ENCODE measurements at places on chromosomes 2 and 18. TPM values are rescaled to one million over a fixed set of nuclear protein-coding genes. Genes with fewer than 3 reads are reported as not detected.

Gene STARD6
- not detected for total RNA-seq

DNA sequence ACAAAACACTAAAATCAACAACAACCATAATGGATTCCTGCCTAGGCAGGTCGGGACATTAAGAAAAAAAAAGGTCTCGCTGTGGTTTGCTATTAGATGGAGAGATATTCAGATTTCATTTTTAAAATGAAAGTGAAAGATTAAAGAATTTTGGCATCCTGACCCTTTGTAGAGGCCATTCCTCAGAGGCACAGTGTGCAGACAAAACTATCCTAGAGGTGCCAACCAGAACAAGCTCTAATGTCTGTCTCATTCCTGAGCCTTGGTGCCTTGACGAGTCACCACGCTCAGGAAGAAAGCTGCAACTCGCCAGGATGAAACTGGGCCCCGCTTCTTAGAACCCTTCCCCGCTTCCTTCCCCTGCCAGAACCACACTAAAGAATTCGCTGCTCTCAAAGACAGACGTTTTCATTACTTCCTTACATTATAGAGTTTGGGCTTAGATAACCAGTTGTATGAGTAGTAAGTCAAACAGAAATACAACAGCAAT lies 156.0 kb downstream of the TGIF1 start:
- DNase-seq: no peak

DNA sequence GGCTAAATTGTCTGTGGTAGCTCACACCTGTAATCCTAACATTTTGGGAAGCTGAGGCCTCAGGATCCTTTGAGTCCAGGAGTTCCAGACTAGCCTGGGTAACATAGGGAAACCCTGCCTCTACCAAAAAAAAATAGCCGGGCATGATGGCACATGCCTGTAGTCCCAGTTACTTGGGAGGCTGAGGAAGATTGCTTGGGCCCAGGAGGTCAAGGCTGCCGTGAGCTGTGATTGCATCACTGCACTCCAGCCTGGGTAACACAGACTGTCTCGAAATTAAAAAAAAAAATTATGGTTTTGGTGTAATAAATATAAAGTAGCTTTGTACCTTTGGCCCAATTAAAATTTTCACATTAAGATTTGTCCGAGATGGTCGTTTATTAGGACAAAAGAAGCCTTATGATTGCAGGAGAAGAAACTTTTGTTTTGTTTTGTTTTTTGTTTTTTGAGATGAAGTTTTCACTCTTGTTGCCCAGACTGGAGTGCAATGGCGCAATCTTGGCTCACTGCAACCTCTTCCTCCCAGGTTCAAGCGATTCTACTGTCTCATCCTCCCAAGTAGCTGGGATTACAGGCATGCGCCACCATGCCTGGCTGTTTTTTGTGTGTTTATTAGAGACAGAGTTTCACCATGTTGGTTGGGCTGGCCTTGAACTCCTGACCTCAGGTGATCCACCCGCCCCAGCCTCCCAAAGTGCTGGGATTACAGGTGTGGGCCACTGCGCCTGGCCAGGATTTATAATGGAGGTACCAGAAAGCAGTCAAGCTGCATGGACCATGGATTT lies 4.1 kb downstream of the MTA3 start:
- DNase-seq: no peak

- no peak for DNase-seq
These were observed 14.0 kb downstream of the TMEM127 start for GRCh38 chr2:96251721-96252292.

DNA sequence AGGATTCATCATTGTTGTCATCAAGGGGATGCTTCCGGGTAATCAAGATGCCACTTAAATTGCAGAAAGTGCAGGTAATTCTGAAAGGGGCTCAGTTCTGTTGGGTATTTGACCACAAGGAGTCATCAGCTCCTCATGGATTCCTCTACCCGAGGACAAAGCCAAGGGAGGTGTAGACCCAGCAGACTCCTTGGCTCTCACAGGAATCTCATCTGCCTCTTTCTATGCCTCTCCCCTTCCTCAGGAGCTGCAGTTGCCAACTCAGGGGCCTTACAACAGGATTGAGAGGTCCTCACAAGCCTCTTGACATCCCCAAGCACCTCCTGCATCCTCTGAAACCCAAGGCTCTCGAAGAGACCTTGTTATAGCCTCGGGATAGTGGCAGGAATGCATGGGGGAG lies 44.0 kb downstream of the ITGB6 start:
- no peak for DNase-seq

GRCh38 chr2:11940121-11940743 lies 193.8 kb downstream of the LPIN1 start:
- DNase-seq: no peak

Gene DPP10
- total RNA-seq: 0.80 TPM

DNA sequence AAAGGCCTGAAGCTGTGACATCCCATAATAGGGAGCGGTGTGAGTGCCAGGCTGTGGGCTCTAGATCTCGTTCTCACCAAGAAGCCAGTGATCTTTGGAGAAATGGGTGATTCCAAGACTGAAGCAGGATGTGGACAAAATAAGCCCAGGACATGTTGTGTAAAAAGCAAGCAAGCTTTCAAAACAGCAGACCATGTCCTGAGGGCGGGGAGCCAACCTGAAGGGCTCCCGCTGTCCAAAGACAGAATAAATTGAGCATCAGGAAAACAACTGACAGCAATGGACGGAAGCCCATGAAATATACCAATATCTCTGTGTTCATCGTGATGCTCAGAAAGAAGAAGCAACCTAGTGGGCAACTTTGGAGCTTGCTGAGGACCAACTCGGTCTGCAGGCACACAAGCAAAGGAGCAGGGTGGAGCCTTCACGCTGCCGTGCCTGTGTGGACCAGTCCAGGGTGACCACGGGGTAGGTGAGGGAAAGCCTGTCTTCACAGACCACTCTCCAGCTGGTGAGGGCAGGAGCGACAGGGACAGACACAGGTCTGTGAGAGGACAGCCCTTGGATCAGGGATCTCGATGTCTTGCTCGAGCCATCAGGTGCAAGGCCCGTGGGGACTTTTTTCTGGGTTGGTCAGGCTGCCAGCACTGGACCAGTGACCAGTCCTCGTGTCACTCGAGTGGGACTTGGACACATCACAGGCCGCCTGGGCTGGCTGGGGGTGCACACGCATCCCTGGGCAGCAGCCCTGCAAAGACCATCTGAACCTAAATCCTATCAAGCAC lies 21.5 kb downstream of the MTERF4 start:
- DNase-seq: no peak

GRCh38 chr2:217038001-217038400 lies 178.1 kb upstream of the TNP1 start:
- no peak for DNase-seq

Gene GALNT5
- total RNA-seq: 33.9 TPM

DNA sequence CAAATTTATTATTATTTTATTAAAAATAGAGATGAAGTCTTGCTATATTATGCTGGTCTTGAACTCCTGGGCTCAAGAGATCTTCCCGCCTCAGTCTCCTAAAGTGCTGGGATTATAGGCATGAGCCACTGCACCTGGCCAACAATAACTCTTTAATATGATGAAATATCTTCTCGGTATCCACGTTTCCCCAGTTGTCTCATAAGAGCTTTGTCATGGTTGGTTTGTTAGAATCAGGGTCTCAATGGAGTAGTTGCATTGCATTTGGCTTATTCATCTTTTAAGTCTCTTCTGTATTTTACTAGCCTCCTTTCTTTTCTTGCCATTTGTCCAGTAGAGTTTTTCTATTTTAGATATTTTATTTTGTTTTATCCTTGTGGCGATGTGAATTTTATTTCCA lies 32.7 kb upstream of the DLX2 start:
- no peak for DNase-seq

DNA sequence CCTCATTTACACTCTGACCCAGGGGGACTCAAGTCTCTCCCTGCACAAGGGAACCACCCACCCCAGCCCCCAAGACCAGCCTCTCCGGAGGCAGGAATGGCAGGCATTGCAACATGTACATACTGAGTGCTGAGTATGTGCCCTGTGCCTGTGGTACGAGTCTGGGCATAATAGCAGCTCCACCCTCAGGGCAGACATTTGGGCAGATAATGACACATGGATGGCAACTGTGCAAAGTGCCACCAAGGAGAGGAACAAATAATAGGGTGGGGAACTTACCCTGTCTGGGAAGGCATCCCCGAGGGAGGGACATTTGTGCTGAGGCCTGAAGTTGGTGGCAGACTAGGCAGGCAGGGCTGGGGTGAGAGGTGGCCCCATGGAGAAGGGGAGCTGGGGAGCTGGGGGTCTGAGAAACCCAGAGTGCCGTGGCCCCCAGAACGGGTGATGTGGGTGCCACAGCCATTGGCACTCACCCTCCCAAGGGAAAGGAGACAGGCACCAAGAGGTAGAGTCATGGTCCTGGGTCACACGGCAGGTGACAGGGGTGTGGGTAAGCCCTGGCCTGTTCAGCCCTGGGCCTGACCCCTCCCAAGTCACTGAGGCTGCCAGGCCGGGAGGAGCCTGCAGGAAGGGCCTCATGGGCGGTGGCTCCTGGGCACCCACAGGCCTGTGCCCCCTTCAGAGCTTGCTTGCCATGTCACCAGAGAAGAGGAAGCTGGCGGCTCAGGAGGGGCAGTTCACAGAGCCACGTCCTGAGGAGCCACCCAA lies 15.7 kb upstream of the GPR17 start:
- no peak for DNase-seq

GRCh38 chr18:34550156-34550555 lies 159.9 kb upstream of the DTNA start:
- no peak for DNase-seq

- DNase-seq: no peak
These were observed 53.2 kb downstream of the BMPR2 start for GRCh38 chr2:202429164-202429980.

GRCh38 chr2:150156876-150157275 lies 330.6 kb downstream of the RND3 start:
- no peak for DNase-seq

GRCh38 chr2:73022024-73022568 lies 49.4 kb downstream of the SFXN5 start:
- no peak for DNase-seq

Gene SRD5A2
- 1.2 TPM for total RNA-seq

Gene ERFE
- not detected for total RNA-seq

DNA sequence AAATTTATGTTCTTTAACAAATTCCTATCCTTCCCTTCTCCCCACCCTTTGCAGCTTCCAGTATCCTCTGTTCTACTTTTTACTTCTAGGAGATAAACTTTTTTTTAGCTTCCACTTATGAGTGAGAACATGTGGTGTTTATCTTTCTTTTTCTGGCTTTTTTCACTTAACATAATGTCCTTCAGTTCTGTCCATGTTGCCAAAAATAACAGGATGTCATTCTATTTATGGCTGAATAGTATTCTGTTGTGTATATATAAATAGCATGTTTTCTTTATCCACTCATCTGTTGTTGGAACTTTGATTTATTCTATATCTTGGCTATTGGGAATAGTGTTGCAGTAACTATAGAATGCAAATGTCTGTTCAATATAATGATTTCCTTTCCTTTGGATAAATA lies 1191.2 kb downstream of the CNTNAP5 start:
- no peak for DNase-seq

- DNase-seq: no peak
These were observed 56.1 kb downstream of the NEDD4L start for GRCh38 chr18:58100154-58100553.

- DNase-seq: no peak
These were observed 507.0 kb upstream of the MAP2 start for GRCh38 chr2:208916881-208917280.

Gene UBE2F
- 59.5 TPM for total RNA-seq

DNA sequence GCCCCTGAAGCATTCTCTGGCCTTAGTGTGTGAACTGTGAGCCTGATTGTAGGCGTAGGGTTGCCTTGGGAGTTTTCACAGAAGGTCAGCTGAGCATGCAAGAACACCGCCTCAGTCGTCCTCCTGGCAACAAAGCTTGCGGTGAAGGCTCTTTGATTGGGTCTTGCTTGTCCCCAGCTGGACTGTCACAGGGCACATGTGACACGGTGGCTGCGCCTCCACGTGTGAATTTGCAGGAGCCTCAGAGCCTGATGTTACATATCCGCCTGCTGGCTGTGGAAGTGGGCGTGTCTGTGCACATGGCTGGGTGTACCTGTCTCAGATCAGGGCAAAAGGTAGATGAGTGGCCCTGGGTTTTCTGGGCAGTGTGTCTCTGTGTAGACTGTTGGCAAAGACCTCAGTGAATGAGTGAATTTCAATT lies 228.7 kb downstream of the HAUS1 start:
- no peak for DNase-seq

Gene RAB17
- total RNA-seq: 60.1 TPM

DNA sequence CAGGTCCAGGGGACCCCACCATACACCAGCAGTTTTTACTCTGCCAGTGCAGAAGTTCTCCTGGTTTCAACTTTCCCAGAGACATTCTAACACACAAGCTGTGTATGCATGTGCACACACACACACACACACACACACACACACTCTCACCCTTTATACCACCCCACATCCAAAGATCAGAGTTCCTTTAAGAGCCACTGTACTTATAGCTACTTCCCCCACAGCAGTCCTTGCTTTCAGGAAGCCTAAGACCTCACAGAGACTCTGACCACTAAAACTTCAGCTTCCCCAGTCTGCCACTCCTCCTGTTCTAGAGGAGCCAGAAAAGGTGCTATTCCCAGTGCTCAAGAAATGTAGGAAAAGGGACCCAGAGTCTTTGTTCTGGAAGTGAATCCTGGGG lies 107.8 kb downstream of the ZNF521 start:
- DNase-seq: no peak

DNA sequence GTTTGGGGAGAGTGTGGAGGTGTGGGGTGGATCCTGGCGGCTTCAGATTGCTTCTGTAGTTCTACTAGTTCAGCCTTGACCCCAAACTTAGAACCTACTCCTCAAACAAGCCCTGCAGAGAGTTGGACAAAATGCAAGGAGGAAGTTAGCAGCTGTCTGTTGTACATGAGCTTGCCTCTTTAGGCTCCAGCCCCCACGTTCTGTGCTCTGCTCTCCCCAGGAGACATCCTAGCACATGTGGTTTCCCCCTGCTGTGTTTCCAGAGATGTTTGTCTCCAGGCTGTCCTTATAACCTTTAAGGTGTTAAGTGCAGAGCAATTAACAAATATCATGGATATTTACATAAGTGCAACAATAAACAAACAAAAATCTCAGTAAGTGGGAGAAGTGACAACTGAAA lies 111.1 kb downstream of the ACOXL start:
- DNase-seq: no peak

GRCh38 chr2:101624706-101625332 lies 72.7 kb upstream of the MAP4K4 start:
- no peak for DNase-seq

DNA sequence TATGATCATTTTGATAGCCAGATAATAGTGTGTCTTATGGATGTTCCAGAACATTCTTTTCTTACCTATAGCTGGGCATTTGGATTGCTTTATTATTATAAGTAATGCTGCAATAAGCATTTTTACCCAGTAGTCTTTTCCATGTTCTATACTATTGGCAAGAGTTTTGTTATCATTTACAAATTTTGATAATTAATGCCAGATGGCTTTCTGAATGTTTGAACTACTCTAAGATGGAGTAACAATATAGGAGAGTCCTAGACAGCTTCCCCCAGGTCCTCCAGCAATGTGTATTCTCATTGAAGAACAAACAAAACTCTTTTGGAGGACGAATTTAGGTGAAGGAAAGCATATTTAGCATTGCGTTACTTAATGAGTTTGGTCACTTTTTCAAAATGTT lies 73.0 kb downstream of the INPP4A start:
- DNase-seq: no peak

Gene MYO3B
- not detected for total RNA-seq

Gene RGPD4
- not detected for total RNA-seq
